ENCODE measurements at places on chromosomes 6 and 20.

DNA sequence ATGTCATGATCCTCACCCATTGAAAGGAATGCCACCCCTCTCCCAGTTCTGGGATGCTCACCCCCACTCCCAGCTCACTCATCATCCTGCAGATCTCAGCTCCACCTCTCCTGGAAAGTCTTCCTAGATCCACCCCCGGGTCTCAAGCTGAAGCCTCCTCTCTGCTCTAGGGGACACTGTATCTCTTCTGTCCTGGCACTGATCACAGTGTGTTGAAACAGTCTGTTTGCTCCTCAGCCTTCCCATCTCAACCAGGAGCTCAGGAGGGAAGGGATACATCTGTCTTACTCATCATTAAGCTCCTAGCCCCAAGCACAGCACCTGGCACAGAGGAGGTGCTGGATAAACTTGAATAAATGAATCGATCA, 80.1 kb downstream of the MRPL14 start:
- no peak for DNase-seq

DNA sequence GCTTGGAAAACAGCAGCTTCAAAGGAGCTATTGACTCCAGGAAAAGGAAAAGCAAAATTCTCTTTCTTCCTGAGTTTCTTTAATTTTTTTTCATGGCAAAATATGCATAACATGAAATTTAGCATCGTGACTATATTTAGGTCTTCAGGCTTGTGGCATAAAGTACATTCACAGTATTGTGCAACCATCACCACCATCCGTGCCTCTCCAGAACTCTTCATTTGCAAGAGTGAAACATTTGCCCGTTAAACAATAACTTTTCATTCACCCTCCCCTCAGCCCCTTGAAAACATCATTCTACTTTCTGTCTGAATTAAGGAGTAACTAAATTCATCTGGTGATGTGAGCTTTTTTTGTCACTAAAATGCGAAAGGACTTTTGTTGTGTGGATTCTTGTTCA, 251.7 kb downstream of the PHACTR1 start:
- DNase-seq = no peak

GRCh38 chr20:50097843-50098242, 15.1 kb downstream of the UBE2V1 start:
- no peak for DNase-seq

GRCh38 chr6:158548418-158549161, 11.3 kb upstream of the TMEM181 start:
- peak; percentile 76 for DNase-seq

- DNase-seq = no peak
These were observed 181.2 kb upstream of the TNFAIP3 start for GRCh38 chr6:137685798-137686375.

DNA sequence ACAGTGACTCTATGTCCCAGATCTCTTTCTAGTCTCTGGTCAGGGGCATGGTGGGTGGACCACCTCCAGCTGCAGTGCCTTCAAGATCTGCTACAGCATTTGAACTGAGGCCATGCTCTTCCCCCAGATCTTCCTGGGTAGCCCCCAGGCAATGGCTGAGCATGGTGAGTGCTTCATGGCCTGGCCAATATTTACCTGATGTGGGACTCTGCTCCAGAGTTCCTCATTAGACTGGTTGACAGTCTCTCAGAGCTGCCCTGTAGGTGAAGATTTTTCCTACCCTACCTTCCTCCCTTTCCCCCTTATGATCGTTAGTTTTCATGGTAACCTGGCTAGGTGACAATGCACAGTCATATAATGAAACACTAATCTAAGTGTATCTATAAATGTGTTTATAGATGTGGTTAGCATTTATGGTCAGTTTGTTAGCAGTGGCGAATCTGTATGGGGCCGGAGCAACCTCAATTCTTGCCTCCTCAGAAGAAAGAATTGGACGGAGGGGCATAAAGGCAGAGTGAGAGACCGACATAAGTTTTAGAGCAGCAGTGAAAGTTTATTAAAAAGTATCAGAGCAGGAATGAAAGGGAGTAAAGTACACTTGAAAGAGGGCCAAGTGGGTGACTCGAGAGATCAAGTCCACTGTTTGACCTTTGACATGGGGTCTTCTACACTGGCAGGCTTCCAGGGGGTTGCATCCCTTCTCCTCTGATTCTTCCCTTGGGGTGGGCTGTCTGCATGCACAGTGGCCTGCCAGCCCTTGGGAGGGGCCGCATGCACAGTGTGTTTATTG, 256.3 kb downstream of the CD83 start:
- no peak for DNase-seq

- DNase-seq = no peak
These were observed 13.5 kb upstream of the GFOD1 start for GRCh38 chr6:13500915-13501314.

DNA sequence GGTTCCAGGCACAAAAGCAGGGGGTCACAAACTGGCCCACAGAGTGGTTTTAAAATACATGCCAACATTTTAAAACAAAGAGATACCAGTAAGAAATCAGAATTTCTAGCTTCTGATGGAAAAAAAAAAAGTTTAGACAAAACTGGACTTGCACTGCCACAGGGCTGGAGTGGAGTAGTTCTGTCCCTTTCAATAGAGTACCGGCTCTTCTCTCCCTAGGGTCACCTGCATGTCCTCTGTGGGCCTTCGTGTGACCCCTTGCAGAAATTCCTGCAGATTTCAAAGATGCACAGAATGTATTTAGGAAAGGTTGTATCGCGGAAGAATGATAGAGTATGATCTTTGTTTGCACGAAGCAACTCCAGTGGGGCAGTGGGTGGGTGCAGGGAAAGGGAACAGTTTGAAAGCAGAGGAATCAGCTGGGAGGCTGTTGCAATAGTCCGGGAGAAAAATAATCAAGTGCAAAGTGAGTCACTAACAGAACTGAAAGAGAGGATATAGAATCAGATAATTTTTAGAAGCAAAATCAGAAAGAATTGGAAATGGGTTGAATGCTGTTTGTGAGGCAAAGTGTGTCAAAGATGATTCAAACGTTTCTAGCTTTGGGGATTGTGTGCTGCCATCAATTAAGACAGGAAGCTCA, 97.3 kb upstream of the STXBP5 start:
- no peak for DNase-seq

DNA sequence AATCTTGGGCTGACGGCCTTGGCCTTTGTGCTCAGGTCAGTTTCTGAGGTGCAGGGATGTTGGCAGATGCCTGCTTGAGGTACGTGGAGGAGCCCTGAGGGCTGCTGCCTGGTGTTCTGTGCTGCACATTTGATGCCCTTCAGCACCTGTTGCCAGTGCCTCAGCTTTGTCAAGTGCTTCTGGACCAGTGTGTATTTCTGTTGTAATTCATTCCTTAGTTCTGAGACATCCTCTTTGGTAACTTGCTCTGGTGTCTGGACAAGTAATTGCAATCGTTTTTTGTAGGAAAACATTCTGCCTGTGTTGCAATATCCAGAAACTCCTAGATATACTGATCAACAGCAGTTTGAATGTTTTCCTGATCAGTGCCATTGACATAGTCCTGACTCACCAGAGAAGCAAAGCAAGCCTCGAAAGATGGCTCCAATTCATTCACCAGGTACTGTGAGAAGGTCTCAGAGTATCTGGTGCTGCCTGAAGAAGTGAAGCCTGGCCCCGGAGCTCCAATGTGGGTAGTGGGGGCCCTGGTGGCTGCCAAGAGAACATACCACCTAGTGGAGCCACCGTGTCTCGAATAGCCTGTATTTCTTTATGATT, 26.7 kb downstream of the ZNF337 start:
- peak; percentile 55 for DNase-seq

GRCh38 chr6:13243033-13243432, 85.3 kb downstream of the TBC1D7 start:
- no peak for DNase-seq

GRCh38 chr20:1308067-1308701, 20.8 kb downstream of the SDCBP2 start:
- no peak for DNase-seq

DNA sequence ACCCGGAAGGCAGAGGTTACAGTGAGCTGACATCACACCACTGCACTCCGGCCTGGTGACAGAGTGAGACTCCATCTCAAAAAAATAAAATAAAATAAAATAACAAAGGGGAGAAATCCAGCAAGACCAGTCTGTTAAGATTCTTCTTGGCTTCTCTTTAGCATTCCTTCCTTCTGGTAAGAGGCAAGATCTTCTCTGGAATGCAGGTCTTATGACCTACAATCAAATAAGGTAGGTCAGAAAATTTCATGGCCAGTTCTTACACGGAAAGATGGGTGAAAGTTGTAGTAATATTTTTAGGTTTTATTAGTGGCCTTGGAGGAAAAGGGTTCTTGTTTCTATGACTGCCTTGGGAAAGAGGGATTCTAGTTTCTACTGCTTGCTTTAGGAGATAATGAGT, 180.9 kb downstream of the FUT9 start:
- DNase-seq = no peak

- DNase-seq = no peak
These were observed 35.7 kb downstream of the MGME1 start for GRCh38 chr20:18004384-18005031.

DNA sequence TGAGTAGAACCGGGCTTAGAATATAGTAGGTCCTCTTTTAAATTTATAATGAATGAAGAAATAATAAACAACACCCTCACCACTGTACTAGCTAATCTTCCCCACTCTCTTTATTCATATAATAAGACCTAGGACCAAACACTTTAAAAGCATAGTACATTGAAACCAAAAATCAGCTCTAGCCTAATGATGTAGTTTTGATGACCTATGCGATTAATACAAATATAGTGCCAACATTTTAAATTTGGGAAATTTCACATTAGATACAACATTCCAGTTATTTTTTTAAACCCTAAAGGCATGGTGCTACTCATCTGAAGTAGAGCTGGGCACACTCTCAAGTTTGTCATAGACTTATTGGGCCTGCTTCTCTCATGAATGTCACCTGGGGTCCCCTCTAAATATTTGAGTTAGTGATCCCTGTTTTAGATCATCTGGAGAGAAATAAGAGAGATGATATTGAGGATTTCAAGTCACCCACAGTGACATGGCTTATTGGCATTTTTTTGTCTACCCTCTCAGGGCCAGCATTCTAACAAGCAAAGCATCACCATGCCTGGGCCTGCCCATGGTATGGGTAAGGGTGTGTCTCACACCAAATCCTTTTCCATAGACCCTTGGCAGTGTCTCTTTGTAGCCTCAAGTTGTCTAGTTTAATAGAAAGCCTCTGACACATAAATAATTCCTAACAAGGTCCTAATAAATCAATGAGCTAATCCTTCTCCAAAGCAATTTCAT, 319.8 kb downstream of the HIVEP2 start:
- no peak for DNase-seq

- DNase-seq = no peak
These were observed 70.8 kb upstream of the CD93 start for GRCh38 chr20:23156842-23157423.

DNA sequence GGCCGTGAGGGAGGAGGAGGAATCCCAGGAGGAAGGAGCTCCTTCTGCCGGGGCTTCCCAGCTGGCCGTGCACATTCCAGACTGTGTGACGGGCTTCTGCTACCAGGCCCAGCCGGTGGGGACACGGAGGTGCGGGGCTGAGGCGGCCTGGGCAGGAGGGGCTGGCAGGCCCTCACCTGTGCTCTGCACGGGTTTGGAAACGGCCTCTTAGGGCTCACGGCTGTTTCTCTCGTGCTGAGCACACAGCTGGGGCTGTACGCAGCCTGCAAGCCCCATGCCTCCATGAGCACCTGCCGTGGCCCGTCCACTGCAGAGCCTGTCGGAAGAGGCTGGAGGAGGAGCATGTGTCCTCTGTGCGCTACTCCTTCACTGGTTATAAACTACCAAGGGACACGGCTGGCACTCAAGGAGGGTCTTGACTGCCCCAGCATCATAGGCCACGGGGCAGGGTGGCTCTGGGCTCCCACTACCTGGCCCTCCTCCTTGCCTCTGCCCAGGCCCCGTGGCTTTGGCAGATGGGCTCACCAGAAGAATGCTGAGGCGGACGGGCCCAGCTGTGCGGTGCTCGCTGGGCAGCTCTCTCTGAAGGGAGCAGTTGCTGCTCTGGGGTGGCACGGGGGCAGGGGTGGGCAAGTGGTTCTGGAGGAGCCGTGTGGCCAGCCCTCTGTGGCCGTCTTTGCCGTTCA, 15.8 kb downstream of the NPEPL1 start:
- peak; percentile 64 for DNase-seq

- no peak for DNase-seq
These were observed 65.3 kb upstream of the ID4 start for GRCh38 chr6:19771753-19772336.

- no peak for DNase-seq
These were observed 123.0 kb upstream of the CITED2 start for GRCh38 chr6:139497345-139497961.

- no peak for DNase-seq
These were observed 746.3 kb upstream of the CHD6 start for GRCh38 chr20:42364446-42364845.

DNA sequence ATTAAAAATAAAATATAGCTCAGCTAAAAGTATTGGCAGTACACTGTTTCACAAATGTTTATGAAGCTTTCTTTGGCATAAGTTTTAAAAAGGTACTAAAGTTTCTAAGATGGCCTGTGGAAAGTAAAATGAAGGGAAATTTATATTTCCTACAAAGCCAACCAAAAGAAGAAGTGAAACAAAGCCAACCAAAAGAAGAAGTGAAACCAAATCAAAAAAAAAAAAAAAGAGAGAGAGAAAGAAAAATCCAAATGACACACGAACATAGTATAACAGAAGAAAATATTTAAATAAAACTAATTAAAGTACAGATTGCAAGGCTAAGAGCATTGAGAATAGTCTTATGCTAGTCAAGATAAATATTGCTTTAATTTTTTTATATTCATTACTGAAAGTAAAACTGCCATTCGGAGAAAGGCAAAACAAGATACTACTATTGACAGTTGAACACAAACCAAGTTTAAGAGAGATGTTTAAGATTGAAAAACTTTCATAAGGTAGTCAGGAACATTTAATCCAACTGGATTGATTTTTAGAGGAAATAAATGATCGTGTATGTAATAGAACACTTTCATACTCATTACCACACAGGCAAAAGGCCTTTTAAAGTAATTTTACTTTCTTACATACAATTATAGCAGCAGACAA, 12.8 kb upstream of the KHDRBS2 start:
- no peak for DNase-seq

GRCh38 chr6:45791211-45792168, 224.2 kb downstream of the CLIC5 start:
- DNase-seq = no peak

DNA sequence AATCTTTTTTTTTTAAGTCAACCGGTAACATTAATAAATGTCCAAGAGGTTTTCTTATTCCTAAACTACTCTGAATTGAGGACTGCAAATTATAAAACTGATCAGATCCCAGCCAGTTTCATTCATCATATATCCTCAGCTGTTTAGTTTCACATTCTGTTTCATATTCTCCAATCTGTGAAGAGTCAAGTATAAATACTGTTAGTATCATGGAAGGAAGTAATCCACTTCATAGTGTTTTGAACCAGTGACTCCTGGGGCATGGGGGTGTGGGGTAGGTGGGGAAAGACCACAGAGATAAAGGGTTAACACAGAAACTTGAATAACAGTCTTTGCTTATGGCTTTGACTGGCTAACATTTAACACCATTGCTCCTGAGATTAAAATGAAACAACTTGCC, 69.9 kb downstream of the FYN start:
- DNase-seq = no peak

DNA sequence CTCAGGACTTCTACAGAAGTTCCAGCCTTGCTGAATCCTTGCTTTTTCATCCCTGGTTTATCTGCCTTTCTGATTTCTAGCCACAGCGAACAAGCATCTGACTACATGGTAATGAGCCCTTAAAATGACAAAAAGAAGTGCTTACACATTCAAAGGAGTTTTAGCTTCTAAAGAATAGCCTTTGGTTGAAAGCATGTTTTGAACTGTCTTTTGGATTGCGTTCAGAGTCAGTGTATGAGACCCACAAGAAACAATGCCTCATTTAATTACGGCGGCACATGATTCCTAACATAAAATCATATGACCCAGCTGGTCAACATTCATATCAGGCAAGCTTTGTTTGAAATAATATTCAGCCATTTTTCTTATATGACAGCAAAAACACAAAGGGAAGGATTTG, 784.2 kb downstream of the KIF16B start:
- DNase-seq = no peak

Data from H7 (cell line).